ENCODE measurements at places on chromosomes 11 and 22. TPM values are rescaled to one million over a fixed set of nuclear protein-coding genes. Genes with fewer than 3 reads are reported as not detected.

- no peak for DNase-seq
Measured at GRCh38 chr11:78560826-78561484, 13.7 kb downstream of the NARS2 start.

DNA sequence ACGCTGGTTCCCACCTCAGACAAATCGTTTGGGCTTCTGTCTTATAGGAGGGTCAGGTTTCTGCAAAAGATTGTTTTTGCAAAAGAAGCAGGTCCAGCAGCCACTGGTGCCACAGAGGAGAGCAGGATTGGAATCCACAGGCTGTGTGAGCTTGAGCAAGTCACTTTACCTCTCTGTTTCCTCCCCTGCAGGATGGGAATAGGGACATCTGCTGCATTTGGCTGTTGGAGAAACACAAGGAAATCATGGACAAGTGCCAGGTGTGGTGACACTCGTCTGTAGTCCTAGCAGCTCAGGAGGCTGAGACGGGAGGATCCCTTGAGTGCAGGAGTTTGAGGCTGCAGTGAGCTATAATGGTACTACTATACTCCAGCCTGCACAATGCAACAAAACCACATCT is 422.6 kb downstream of the MN1 start:
- DNase-seq = no peak

- DNase-seq = no peak
Measured at GRCh38 chr11:117664897-117665296, 132.1 kb downstream of the DSCAML1 start.

DNA sequence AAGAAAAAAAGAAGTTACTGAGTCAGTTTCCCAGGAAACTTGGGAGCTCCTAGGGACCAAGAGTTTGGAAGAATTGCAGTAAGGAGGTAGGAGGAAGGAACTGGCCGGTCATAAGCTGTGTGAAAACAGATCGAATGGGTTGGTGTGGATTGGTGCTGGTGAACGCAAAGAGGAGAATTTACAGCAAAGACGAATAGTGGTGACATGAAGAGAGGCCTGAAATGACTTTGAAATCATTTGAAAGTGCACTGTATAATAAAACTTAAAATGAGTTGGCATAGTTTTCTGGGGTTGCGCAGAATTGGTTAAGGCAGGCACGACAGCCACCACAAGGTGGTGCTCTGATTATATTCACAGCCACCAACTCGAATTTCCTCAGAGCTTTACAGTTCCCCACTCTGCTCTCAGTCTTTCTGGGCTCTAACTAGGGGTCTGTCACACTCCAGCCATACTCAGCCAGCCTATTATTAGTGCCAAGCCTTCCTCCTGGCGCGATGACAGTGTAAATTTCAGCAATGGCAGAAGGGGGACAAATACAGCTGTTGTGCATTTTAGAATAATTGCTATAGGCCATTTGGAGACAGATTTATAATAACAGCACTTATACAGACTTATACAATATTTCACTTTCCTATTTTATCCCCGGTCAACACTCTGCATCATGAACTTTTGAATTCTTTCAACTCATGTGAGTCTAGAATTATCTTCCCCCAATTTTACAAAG is 8.3 kb upstream of the HTR3B start:
- no peak for DNase-seq

- DNase-seq = no peak
Measured at GRCh38 chr11:69711822-69712801, 8.3 kb upstream of the FGF19 start.

GRCh38 chr11:2551131-2551530 is 106.3 kb downstream of the KCNQ1 start:
- peak; percentile 12 for DNase-seq

GRCh38 chr22:26559961-26560575 is 29.9 kb downstream of the TPST2 start:
- DNase-seq = no peak

DNA sequence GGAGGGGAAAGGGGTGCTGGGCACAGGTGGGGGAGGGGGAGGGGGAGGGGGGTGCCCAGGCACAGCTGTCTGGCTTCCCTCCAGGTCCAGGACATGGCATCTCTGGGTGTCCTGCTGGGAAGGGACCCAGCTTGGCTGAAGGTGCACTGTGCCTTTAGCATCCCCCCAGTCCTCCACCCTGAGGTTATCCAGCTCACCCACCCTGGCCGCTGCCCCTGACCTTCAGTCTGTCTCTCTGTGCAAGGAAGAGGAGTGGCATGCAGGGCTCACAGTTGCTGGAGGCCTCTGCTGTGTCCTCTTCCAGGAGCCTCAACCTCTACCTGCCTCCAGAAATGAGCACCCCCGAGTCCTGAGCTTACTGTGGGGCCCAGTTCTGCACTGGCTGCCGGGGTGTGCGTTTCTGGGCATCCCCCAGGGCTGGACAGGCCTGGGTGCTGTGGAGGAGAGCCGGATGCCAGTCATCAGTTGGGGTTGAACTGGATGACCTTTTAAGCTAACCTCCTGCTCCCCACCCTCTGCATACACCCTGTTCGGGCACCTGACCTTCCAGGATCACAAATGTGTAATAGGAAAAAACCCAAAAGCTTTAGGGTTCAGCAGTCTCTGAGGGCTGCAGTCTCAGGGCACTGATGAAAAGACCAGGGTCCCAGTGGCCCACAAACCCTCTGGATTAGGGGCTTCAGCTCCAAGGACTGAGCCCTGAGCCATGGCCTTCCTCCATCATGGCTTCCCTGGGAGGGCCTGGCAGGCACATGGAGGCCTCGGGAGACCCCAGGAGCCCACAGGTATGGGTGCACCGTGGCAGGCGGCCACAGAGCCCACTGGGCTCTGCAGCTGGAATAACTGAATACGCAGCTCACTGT is 9.6 kb upstream of the CTSD start:
- peak; percentile 56 for DNase-seq

Gene GRAP2
- 1.4 TPM for total RNA-seq

DNA sequence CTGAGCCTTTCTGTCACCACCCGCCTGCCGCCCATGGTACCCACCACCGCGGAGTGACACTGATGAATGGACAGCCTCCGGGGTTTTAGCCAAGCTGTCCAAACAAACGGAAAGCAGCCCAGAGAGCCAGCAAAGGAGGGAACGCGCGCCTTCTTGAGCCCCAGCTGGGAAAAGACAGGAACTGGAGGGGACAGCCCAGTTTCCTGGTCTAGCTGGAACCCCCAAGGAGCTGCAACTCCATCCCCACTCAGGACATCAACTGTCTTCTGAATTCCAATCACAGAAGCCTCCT is 33.7 kb downstream of the SHISAL1 start:
- no peak for DNase-seq

Gene EIF3F
- total RNA-seq = 233 TPM
